H9 (cell line): ENCODE measurements at places on chromosomes 1 and 21. TPM values are rescaled to one million over a fixed set of nuclear protein-coding genes. Genes with fewer than 3 reads are reported as not detected.

Gene NCMAP
- total RNA-seq, result 0.33 and 0.35 TPM in 2 replicates

Gene RAD54L
- 43.4 and 46.8 TPM in 2 replicates for total RNA-seq

Gene FCRL5
- total RNA-seq, result 0.98 and 1.1 TPM in 2 replicates

Gene CELA3B
- total RNA-seq, result not detected in 2 replicates

Gene CNN3
- total RNA-seq, result 265 and 279 TPM in 2 replicates

Gene P3H1
- total RNA-seq, result 43.3 and 47.1 TPM in 2 replicates

Gene LAX1
- not detected in 2 replicates for total RNA-seq

Gene AIM2
- 0.90 and 1.1 TPM in 2 replicates for total RNA-seq

Gene RNF186
- not detected in 2 replicates for total RNA-seq

Gene ERICH3
- total RNA-seq, result not detected in 2 replicates

Gene FABP3
- total RNA-seq, result 9.0 and 10.2 TPM in 2 replicates

Gene LCE3D
- total RNA-seq, result not detected in 2 replicates

Gene SLC1A7
- not detected in 2 replicates for total RNA-seq

Gene TFAP2E
- total RNA-seq, result 0.70 and 0.75 TPM in 2 replicates

Gene ASCL5
- 0.15 and 0.31 TPM in 2 replicates for total RNA-seq

Gene RPE65
- total RNA-seq, result not detected in 2 replicates

Gene ANKRD35
- 0.18 and 0.28 TPM in 2 replicates for total RNA-seq

Gene HSD3B1
- total RNA-seq, result not detected in 2 replicates

Gene PLPPR5
- total RNA-seq, result 0.79 and 1.4 TPM in 2 replicates

Gene FCAMR
- not detected in 2 replicates for total RNA-seq

Gene NHLH2
- total RNA-seq, result 1.1 and 1.2 TPM in 2 replicates

Gene AQP10
- total RNA-seq, result not detected in 2 replicates

Gene IL6R
- 1.7 and 2.8 TPM in 2 replicates for total RNA-seq

Gene PRDM16
- 0.17 and 0.70 TPM in 2 replicates for total RNA-seq

Gene CCDC18
- total RNA-seq, result 17.3 and 19.5 TPM in 2 replicates

Gene S100A7
- total RNA-seq, result not detected in 2 replicates

Gene LRRC38
- 0.72 and 0.86 TPM in 2 replicates for total RNA-seq

Gene FMO5
- total RNA-seq, result 0.61 and 0.72 TPM in 2 replicates

Gene TLR5
- total RNA-seq, result not detected in 2 replicates

Gene OR2T2
- total RNA-seq, result not detected in 2 replicates

Gene MAP1LC3C
- total RNA-seq, result 3.5 and 3.6 TPM in 2 replicates

Gene PROK1
- total RNA-seq, result not detected in 2 replicates
